ENCODE measurements at places on chromosomes 5 and 9.

- DNase-seq = peak; percentile 13
These were observed 236.5 kb upstream of the HAPLN1 start for GRCh38 chr5:83957188-83957587.

DNA sequence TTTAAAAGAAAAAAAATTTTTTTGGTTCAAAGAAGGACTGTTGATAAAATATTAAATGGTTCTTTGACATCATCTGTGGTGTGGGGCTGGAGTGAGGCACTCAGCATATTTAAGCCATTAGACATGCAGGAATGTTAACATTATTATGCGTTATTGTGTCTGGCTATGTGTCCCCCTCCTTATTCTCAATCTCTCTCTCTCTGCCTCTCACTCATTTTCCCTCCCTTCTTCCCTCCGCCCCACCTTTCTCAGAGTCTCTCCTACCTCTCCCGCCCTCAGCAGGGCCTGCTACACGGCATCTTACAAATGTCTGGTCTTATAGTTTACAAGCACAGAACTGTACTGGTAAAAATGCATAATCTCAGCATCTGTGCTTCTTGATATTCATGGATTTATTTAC is 287.8 kb upstream of the TMEM161B start:
- DNase-seq = no peak

DNA sequence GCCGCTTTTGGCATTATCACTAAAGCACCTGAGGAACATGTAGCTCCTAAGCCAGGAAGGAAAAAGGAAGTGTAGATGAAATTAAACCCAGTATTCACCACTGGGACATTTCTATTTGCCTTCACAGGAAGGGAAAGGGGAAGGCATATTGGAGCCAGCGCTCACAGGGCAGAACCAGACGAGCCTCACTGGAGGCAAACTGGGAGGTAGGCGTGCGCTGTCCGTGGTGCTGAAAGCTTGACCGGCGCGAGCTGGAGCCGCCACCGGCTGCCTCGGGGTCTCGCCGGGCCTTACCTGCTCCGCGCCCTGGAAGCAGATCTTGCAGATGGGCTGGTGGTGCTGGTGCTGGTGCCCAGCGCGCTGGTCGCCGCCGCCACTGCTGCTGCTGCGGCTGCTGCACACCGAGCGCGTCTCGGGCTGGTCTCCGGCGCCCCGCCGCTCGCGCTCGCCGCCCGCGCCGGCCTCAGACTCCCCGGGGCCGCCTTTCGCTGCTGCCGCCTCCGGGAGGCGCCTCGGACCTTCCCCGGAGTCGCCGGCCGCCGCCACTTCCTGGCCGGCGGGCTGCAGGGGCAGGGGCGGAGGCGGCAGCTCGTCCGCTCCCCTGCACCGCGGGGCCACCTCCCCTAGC is 732 bp downstream of the MARCHF11 start:
- peak; percentile 53 for DNase-seq

- peak; percentile 78 for DNase-seq
These were observed 90.8 kb downstream of the PLPPR1 start for GRCh38 chr9:101119206-101119819.

DNA sequence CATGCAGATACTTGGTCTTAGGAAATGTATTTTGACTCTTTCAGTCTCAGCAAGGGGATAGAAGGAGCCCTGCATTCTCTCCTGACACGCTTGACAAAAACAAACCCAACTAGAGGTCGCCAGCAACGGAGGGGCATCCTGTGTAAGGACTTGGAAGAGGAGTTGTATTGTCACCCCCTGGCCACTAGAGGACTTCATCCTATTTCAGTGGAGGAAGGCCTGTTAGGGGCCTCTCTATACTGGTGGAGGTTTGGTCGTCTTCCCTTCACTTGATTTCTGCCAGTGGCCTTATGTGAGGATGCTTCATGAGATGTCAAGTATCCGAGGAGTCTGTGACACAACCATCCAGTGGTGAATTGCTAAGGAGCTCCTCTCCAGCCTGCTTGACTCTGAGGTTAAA is 122.8 kb upstream of the STC2 start:
- no peak for DNase-seq

GRCh38 chr5:61735531-61735930 is 403.5 kb downstream of the ZSWIM6 start:
- no peak for DNase-seq

GRCh38 chr9:121350993-121351561 is 19.0 kb downstream of the STOM start:
- DNase-seq = peak; percentile 79

GRCh38 chr9:133032171-133032570 is 1.4 kb downstream of the GTF3C5 start:
- no peak for DNase-seq

DNA sequence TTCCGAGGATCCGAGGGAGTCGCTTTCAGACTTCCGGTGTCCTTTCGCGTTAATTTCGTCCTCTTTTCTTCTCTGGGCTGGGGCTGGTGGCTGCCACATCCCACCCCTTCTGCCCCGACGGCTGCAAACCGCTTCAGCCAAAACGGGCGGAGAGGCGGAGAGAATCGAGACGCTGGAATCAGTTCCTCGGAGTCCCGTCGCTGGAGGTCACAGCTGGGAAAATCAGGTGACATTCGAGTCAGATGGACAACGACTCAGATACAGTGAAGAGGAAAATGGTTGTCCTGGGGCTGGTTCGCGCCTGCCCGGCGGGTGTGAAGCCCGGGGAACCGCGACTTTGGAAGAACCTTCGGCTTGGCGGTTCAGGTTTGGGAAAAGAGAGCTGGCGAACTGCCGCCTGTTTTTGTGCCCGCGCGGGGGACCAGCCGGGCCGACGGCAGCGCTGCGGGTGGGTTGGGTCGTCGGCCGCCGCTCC is 8.9 kb upstream of the NKX2-5 start:
- DNase-seq = no peak
